ENCODE measurements at places on chromosomes 13 and 19. TPM values are rescaled to one million over a fixed set of nuclear protein-coding genes. Genes with fewer than 3 reads are reported as not detected.
A peak's percentile ranks its signal among the peaks of the same experiment; 100 is the strongest.

The TMEM86B gene
- total RNA-seq: 3.6 TPM

The CEACAM18 gene
- total RNA-seq: not detected

The SACS gene
- total RNA-seq: 79.0 TPM

The B3GNT8 gene
- total RNA-seq: 3.2 TPM

- no peak for DNase-seq
- H3K36me3 ChIP-seq: no peaks in the 10 kb centered on the region
- H3K27me3 ChIP-seq: no peaks in the 10 kb centered on the region
- H3K4me3 ChIP-seq: no peak overlapping the region
- no peaks in the 10 kb centered on the region for H3K4me1 ChIP-seq
Measured at GRCh38 chr13:31100721-31101120, 61.0 kb downstream of the HSPH1 start.

DNA sequence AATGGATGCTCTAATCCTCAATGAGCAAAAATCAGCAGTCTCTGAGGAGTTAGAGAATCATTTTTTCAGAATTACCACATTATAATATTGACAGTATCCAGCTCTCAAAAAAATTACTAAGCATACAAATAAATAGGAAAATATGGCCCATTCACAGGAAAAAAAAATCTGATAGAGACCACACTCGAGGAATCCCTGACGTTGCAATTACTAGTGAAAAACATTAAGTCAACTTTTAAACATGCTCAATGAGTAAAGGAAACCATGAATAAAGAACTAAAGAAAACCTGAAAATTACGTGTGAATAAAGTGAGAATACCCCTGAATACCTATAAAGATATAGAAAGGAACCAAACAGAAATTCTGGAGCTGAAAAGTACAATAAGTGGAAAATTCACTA lies 38.7 kb upstream of the ZNF780A start:
- no peak overlapping the region for H3K4me3 ChIP-seq
- no peak overlapping the region for H3K27ac ChIP-seq
- no peaks in the 10 kb centered on the region for H3K27me3 ChIP-seq
- H3K4me1 ChIP-seq: no peaks in the 10 kb centered on the region
- no peaks in the 10 kb centered on the region for H3K36me3 ChIP-seq

DNA sequence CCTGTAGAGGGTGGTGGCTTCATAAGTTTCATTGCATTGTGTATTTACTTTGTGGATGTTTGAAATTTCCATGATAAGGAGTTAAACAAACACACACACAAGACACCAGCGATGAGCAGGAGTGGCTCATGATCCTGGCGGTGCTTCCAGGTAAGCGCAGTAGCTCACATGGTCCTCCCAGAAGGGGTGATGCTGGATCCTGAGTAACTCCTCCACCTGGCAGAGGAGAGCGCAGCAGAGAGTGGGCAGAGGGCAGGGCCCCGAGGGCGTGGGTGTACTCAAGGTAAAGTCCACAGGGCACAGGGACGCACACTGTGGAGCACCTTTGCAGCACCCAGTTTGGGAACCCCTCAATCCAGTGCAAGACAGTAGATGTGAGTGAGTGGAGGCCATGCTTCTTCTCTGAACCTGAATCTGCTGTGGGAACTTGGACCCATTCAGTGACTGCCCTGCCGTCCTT lies 54.0 kb downstream of the RFX2 start:
- H3K27ac ChIP-seq: peak overlapping the region; percentile 88
- H3K4me1 ChIP-seq: peaks cover 5% of the 10 kb centered on the region
- no peak for DNase-seq
- H3K27me3 ChIP-seq: no peaks in the 10 kb centered on the region
- no peak overlapping the region for H3K4me3 ChIP-seq

DNA sequence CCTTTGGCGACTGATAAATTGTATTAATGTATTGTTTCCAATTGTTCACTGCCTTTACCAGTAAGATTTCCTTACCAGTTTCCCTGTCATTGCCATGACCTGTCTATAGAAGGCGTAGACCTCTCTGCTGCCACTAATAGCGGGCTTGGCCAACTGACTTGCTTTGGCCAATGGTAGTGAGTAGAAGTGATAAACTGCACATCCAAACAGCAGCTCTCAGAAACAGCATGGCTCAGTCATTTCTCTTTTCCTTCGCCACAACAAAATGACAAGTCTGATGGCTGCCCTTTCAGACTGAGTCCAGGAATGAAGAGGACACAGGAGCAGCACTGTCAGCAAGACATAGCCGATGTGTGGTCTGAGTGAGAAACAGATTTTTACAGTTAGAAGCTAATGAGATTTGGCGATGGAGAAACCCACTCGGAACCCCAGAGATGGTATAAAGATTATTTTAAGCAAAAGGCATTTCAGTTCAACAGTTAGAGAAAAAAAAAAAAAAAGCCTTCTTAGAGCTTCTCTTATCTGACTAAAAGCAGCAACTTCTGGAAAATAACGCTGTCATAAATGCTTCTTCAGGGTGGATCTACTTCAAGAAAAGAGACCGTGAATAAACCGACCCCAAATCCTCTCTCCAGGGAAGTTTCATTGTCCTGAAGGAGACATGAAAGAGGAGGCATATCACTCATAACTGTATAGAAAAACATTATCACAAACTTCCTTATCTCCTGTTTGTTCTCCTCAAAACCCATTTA lies 42.0 kb upstream of the TM9SF2 start:
- H3K4me1 ChIP-seq: no peaks in the 10 kb centered on the region
- no peak overlapping the region for H3K4me3 ChIP-seq
- no peak overlapping the region for H3K27ac ChIP-seq
- H3K27me3 ChIP-seq: no peaks in the 10 kb centered on the region

DNA sequence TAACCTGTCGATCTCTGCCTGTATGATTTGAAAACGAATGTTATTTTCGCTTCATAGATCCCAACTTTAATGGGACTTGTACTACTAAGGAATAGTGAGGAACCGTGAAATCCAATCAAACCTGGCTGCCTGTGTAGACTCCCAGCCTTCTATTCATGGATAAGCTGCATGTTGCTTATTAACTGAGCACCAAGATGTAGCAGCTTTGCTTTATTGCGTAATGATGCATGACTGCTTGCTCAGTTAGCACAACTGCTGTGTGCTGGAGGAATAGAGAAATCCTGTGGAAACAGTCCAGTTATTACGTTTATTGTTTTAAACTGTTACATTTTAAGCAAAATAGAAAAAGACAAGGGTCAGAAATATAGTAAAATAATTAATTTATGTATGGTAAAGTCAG lies 108.2 kb downstream of the SHISA2 start:
- no peak overlapping the region for H3K27ac ChIP-seq
- DNase-seq: no peak
- H3K36me3 ChIP-seq: no peaks in the 10 kb centered on the region
- H3K4me1 ChIP-seq: no peaks in the 10 kb centered on the region
- no peak overlapping the region for H3K4me3 ChIP-seq
- H3K27me3 ChIP-seq: no peaks in the 10 kb centered on the region

DNA sequence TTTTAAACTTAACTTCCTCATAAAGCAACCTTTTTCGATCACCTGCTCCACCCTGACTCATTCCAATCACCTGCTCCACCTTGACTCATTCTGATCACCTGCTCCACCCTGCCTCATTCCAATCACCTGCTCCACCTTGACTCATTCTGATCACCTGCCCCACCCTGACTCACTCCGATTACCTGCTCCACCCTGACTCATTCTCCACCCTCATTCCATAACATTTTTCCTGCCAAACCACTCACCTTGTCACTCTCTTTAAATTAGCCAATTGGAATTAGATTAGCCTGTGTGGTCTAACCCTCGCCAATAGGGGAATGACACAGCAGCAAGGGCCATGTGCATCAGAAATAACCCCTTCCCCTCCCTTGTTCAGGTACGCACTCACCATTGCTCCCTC lies 31.9 kb upstream of the ZNF83 start:
- peaks cover 2% of the 10 kb centered on the region for H3K4me1 ChIP-seq
- no peaks in the 10 kb centered on the region for H3K27me3 ChIP-seq
- H3K36me3 ChIP-seq: no peaks in the 10 kb centered on the region
- H3K27ac ChIP-seq: no peak overlapping the region
- no peak overlapping the region for H3K4me3 ChIP-seq

- H3K4me1 ChIP-seq: no peaks in the 10 kb centered on the region
- no peak for DNase-seq
- H3K27me3 ChIP-seq: no peaks in the 10 kb centered on the region
- no peaks in the 10 kb centered on the region for H3K36me3 ChIP-seq
Measured at GRCh38 chr19:10279737-10280442, 6.9 kb upstream of the ICAM4 start.

GRCh38 chr13:25869941-25870340 lies 181.9 kb downstream of the SHISA2 start:
- H3K27ac ChIP-seq: no peak overlapping the region
- no peak for DNase-seq
- H3K4me1 ChIP-seq: no peaks in the 10 kb centered on the region
- no peaks in the 10 kb centered on the region for H3K27me3 ChIP-seq
- H3K36me3 ChIP-seq: no peaks in the 10 kb centered on the region
- no peak overlapping the region for H3K4me3 ChIP-seq

GRCh38 chr19:41203371-41203770 lies 10.4 kb downstream of the CYP2S1 start:
- H3K4me1 ChIP-seq: no peaks in the 10 kb centered on the region
- no peak overlapping the region for H3K27ac ChIP-seq
- DNase-seq: no peak

GRCh38 chr19:54428323-54429175 lies 13.3 kb downstream of the TTYH1 start:
- H3K4me1 ChIP-seq: no peaks in the 10 kb centered on the region
- H3K4me3 ChIP-seq: no peak overlapping the region
- DNase-seq: peak; percentile 60
- H3K27ac ChIP-seq: no peak overlapping the region
- H3K36me3 ChIP-seq: no peaks in the 10 kb centered on the region

- DNase-seq: no peak
- no peaks in the 10 kb centered on the region for H3K4me1 ChIP-seq
- no peak overlapping the region for H3K27ac ChIP-seq
- H3K36me3 ChIP-seq: no peaks in the 10 kb centered on the region
- H3K27me3 ChIP-seq: no peaks in the 10 kb centered on the region
- no peak overlapping the region for H3K4me3 ChIP-seq
Measured at GRCh38 chr13:39281539-39282150, 243.4 kb downstream of the NHLRC3 start.

DNA sequence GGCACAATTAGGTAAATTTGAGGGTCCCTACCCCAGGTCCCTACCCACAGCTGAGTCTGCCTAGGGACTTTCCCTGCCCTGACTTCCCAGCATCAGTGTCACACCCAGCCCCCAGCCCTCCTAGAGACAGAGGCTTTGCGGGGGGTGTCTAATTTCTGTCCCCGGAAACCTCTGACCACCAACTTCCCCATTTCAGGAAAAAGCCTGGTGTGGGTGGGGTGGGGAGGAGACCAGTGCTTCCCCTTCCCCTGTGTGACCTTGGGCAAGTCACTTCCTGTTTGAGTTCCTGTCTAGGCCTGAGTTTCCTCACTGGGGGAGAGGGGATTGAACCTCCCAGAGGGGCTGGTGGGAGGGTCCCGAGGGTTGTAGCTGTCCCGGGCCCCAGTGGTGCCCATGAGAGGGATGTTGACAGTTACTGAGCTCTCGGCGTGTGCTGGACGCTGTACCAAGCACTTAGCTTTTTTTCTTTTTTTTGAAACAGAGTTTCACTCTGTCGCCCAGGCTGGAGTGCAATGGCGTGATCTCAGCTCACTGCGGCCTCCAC lies 7.9 kb downstream of the VASP start:
- no peaks in the 10 kb centered on the region for H3K4me1 ChIP-seq
- no peaks in the 10 kb centered on the region for H3K27me3 ChIP-seq
- H3K36me3 ChIP-seq: no peaks in the 10 kb centered on the region
- no peak overlapping the region for H3K27ac ChIP-seq
